ENCODE measurements at places on chromosomes 4 and X.

DNA sequence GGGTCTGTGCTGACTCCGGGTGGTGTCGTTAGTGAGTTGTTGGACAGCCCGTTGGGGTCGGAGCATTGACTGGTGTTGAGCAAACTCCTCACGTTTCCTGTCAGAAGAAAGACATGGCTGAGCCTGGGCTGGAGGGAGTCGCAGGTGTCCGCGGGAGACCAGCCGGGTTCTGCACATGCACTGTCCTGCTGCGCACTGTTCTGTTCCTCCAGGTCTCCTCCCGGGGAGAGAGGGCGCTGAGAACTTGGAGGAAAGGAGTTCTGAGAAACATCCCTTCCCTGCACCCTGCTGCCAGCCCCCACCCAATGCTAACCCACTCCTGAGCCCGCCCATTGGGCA, 1.1 kb downstream of the ZNF141 start:
- DNase-seq: no peak

GRCh38 chr4:78166622-78167021, 109.5 kb downstream of the FRAS1 start:
- peak; percentile 52 for DNase-seq

DNA sequence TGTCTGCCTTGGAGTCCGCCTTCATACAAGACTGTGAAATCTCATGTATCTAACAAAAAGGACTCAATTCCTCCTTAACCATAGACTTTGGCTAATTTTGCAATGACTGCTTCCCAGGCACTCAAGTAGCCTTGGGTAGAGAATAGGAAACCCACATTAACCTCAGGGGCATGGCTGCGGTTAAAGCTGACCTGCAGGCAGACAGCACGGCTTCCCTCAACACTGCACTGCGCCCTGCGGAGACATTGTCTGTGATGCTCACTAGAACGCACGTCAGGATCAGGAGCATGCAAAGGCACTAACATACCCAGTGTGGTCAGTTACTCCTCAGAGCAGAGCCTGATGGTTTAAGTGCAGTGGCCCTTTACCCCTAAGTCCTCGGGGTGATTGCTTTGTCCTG, 10.3 kb upstream of the GPR143 start:
- DNase-seq: no peak

DNA sequence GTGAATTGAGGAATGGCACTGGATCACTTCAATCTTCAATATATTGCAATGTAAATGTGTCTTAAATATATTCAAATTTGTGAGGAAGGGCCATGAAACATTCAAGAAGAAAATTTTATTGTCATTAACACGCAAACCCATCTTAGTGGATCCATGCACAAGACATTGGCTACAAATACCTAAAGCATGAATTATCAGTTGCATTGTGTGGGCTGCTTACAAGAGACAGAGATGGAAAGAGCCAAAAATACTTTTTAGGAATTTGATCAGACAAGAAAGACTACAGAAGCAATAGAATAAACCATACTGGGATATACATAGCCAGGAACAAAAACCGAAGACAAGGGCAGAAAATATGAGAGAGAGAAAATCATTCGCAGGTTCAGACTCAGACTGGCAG, 616.2 kb upstream of the GRIA3 start:
- no peak for DNase-seq

DNA sequence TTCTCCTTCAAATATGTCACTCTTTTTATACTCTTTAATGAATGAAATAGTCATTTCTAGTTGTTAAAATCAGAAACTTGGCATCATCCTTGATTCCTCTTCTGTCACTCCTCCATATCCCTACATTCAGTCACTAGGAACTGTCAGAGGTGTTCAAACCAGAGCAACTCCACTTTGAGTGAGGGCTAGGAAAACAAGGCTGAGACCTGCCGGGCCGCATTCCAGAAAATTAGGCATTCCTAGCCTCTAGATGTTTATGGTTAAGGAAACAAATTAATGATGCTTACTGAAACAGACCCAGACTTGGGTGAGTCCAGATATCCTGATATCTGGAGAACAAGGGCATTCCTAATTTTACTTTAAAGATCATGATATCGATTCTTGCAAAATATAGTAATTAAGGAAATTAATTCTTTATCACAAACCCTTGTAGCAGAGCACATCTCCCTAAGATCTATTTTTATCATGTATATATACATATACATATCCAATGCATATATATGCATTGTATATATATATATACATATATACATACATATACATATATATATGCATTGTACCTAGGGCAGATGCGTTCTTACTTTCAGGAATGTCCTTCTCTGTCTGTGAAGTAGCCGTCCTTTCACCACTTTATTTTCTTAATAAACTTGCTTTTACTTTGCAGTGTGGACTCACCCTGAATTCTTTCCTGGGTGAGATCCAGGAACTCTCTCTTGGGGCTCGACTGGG, 98.4 kb upstream of the GC start:
- DNase-seq: no peak

DNA sequence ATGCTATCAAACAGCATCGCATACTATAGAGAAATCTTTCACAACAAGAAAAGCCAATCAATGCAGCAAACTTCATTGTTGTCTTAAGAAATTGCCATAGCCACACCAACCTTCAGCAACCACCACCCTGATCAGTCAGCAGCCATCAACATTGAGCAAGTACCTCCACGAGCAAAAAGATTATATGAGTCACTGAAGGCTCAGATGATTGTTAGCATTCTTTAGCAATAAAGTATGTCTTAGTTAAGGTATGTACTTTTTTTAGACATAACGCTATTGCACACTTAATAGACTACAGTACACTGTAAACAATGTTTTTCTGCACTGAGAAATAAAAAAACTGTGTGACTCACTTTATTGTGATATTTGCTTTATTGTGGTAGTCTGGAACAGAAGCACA, 37.8 kb upstream of the FUNDC1 start:
- no peak for DNase-seq

- DNase-seq: peak; percentile 95
Measured at GRCh38 chrX:37755025-37755424, 24.8 kb upstream of the CYBB start.

GRCh38 chr4:108044951-108045686, 55.4 kb downstream of the HADH start:
- DNase-seq: no peak

GRCh38 chr4:123023647-123024046, 101.2 kb upstream of the NUDT6 start:
- DNase-seq: no peak

DNA sequence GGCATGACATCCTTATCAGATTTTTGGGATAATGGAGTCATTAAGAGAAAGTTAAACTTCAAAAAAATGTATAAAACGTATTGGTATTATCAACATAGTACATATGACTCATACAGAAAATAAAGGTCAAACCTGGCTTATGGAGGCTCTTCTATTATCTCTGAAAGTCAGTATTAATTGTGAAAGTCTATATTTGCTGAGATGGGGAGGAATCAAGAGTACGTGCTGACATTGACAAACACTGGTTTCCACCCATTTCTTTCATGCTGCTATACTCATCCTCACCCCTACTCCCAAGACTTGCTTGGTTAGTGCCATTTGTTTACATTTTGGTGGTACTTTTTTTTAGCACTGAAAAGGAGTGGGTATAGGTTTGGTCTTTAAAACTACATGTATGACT, 30.8 kb upstream of the PLA2G12A start:
- no peak for DNase-seq

- no peak for DNase-seq
Measured at GRCh38 chr4:95715830-95716229, 124.1 kb upstream of the PDHA2 start.

DNA sequence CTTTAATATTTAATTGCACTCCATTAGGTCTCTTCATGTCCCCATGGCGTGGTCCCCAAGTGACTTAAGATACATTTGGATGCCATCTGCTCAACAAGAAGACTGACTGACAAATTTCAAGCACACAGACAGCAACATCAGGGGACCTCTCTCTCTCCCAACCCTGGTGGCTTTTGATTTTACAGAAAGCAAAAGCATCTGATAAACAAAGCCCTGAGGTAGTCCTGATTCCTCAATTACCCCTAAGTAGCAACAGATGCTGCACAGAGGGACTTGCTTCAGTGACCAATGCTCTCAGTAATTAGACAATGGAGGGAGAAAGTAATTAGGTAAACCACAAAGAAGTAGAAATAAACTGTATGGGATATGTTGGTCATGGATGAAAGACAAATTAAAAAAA, 426.4 kb downstream of the INPP4B start:
- no peak for DNase-seq

- no peak for DNase-seq
Measured at GRCh38 chr4:177484613-177485021, 42.4 kb upstream of the AGA start.

DNA sequence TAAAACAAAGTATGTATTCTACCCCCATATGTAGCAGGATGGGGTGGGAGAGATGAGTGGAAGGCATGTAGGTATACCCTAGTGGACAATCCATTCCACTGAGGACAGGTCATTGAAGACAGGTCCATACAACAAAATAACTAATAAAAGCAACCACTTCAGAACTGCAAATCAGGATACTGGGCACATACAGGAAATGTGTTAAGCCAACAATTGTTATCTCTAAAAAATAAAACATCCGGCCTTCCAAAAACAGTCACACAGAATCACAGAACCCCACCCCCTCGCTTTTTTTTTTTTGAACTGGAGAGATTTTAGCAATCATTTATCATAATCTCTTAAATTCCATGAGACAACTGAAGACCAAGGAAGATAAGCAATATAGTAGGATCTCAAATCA, 112.9 kb downstream of the FRYL start:
- no peak for DNase-seq

GRCh38 chr4:43990551-43990950, 458.1 kb downstream of the KCTD8 start:
- no peak for DNase-seq

DNA sequence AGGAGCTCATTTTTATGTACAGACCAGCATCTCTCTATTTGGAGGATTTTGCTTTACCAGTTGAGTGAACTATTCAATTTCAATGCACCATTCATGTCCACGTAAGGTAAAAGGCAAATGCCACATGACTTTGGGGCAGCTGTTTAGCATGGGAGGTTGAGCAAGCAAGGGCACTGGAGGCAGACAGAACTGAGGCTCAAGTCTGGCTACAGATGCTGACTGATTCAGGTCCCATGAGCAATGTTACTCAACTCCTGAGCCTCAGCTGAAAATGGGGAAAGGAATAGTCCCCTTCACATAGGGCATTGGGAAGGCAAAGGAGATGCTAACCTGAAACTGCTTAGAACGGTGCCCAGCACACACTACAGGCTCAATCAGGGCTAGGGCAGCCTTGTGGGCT, 93.0 kb upstream of the MTM1 start:
- no peak for DNase-seq

DNA sequence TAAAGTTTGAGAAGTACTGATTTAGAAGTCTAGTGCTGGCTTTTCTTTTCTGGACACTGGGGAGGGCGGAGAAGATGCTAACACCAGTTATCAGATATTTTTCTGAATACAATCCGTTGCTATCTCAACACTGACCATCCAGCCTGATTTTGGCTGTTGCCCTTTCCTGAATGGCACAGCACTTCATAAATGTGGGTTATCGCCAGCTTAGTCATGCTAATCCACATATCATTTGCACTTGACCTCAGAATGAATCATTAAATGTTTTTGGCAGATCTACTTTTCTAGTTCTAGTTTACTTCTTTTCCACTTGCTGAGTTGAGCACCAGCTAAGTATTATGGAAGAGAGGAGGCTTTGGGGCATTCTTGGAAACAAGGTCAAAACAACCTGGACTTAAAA, 60.8 kb upstream of the ESX1 start:
- no peak for DNase-seq

- DNase-seq: peak; percentile 96
Measured at GRCh38 chr4:163591614-163592020, 97.1 kb downstream of the TMA16 start.

- no peak for DNase-seq
Measured at GRCh38 chr4:141229408-141230101, 8.9 kb downstream of the ZNF330 start.

GRCh38 chr4:67549123-67549522, 3.8 kb upstream of the CENPC start:
- peak; percentile 62 for DNase-seq
